ENCODE measurements at places on chromosomes 5 and 9. TPM values are rescaled to one million over a fixed set of nuclear protein-coding genes. Genes with fewer than 3 reads are reported as not detected.

Gene AJM1
- total RNA-seq: 4.3 TPM

Gene MCTP1
- total RNA-seq: 11.5 TPM

Gene SLC34A3
- 0.07 TPM for total RNA-seq

Gene CNTLN
- total RNA-seq: 5.6 TPM

Gene SPINK1
- total RNA-seq: 0.63 TPM

Gene DAB2IP
- 12.6 TPM for total RNA-seq

Gene ZNF658
- total RNA-seq: 1.7 TPM

Gene RGS7BP
- total RNA-seq: not detected

Gene IL5
- total RNA-seq: not detected

Gene TMC1
- 0.03 TPM for total RNA-seq

Gene FOXD4
- total RNA-seq: 0.23 TPM

Gene AIF1L
- 1.7 TPM for total RNA-seq

Gene IL33
- total RNA-seq: 0.27 TPM

Gene SLC6A19
- total RNA-seq: 0.38 TPM

Gene PLAC8L1
- total RNA-seq: 0.31 TPM

Gene CNTFR
- 0.17 TPM for total RNA-seq

Gene FAM153A
- total RNA-seq: not detected

Gene N4BP3
- total RNA-seq: 0.74 TPM

Gene ARSI
- total RNA-seq: 34.3 TPM

Gene CCNJL
- 11.1 TPM for total RNA-seq

Gene LMBRD2
- 1.3 TPM for total RNA-seq

Gene MYOZ3
- total RNA-seq: not detected

Gene OR1J2
- not detected for total RNA-seq

Gene NUP155
- 14.9 TPM for total RNA-seq

Gene SLC1A3
- not detected for total RNA-seq

Gene TOPORS
- 15.8 TPM for total RNA-seq

Gene PCDHGA8
- 0.05 TPM for total RNA-seq

Gene SPTLC1
- 87.9 TPM for total RNA-seq

Gene CCL19
- not detected for total RNA-seq

Gene IRX2
- 1.7 TPM for total RNA-seq

Gene PCDHGB2
- total RNA-seq: not detected

Gene PAEP
- total RNA-seq: 0.27 TPM

Gene F12
- total RNA-seq: 22.1 TPM

Gene SEMA5A
- not detected for total RNA-seq

Gene GADD45G
- 0.21 TPM for total RNA-seq

Gene SV2C
- total RNA-seq: not detected

Gene RNF180
- 0.36 TPM for total RNA-seq

Gene GPX8
- total RNA-seq: 34.2 TPM

Gene SPATA31C1
- not detected for total RNA-seq

Gene FBXO10
- total RNA-seq: 7.2 TPM

Gene ORM2
- total RNA-seq: not detected

Gene HARS2
- total RNA-seq: 35.8 TPM

Gene REEP2
- total RNA-seq: 7.0 TPM

Gene CFAP90
- total RNA-seq: 0.70 TPM

Gene WDR38
- total RNA-seq: 0.13 TPM

Gene BSPRY
- 0.06 TPM for total RNA-seq

Gene EGFLAM
- total RNA-seq: 0.37 TPM

Gene FOXD4L3
- 0.12 TPM for total RNA-seq

Gene ADAMTSL1
- 0.11 TPM for total RNA-seq

Gene HINT1
- total RNA-seq: 416 TPM

Gene TEX48
- not detected for total RNA-seq

Gene RNF183
- total RNA-seq: not detected

Gene SPINK13
- not detected for total RNA-seq

Gene PCDHB11
- 0.08 TPM for total RNA-seq

Gene ADGRV1
- total RNA-seq: 0.56 TPM

Gene WDR36
- 13.7 TPM for total RNA-seq

Gene EPB41L4B
- 23.6 TPM for total RNA-seq

Gene IL4
- not detected for total RNA-seq

Gene GDNF
- total RNA-seq: 0.03 TPM

Gene SHC3
- 0.22 TPM for total RNA-seq

Data from A549 treated with Hydrocortisone at 1 μM for 4 hours (cell line).